Stimulated activated CD8-positive, alpha-beta memory T cell treated with anti-CD3 and anti-CD28 coated beads, Interleukin-7, amount 100 ng/mL, for 24 hours (primary cell): ENCODE measurements at places on chromosomes 6 and 20.

DNA sequence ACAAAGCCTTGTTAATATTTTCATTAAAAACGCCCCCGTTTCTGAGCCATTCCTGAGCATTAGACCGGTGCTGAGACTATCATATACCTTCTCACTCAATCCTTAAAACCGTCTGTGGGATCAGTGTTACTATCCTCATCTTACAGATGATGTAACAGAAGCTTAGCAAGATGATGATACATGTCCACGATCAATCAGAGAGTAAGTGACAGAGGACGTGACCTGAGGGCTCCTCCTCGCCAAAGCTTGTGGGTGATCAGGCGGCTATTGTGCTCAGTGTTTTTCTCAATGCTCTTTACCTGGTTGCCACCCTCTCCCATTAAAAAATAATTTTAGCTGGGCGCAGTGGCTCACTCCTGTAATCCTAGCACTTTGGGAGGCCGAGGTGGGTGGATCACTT is 113.1 kb downstream of the MTHFD1L start:
- no peak for DNase-seq

DNA sequence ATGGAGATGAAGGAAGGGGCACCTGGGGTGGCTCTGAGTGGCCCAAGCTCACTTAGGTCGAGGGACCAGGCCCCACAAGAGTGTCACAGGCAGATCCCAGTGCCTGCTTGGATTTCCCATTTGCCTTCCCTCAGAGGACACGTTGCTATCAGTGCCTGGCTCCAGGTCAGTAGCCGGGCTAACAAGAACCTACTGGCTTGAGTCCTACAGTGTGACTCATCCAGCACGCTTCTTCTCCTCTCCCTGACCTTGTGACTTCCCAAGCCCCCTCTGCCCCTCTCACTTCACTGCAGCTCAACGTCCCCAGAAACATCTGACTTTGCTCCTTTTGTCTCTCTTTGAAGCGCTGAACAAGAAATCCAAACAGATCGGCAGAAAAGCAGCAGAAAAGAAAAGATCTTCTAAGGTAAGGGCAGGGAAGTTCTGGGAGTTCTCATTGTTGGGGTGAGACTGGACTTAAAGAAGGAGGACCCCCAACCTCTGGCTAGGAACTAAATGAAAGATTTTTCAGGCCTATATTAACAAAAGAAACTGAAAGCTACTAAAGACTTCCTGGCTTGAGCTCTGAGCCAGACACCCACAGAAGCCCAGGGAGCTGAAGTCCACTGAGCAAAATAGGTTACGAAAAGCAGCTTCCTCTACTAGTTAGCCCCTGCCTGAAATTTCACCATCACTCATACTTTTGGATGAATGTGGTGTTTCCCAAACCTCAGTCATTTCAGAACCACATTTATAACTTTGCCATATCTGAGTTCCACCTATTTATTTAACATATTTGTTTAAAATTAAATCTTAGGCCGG is 21.5 kb downstream of the ASIP start:
- DNase-seq = no peak

- DNase-seq = no peak
Measured at GRCh38 chr6:33630014-33630413, 8.9 kb downstream of the ITPR3 start.

- DNase-seq = no peak
Measured at GRCh38 chr20:53355790-53356189, 237.8 kb downstream of the ZNF217 start.

GRCh38 chr6:13766201-13766634 is 48.1 kb downstream of the MCUR1 start:
- DNase-seq = no peak

- DNase-seq = no peak
Measured at GRCh38 chr6:23413327-23414050, 712.5 kb upstream of the NRSN1 start.

GRCh38 chr20:8932192-8933165 is 136.4 kb upstream of the PLCB4 start:
- DNase-seq = no peak

DNA sequence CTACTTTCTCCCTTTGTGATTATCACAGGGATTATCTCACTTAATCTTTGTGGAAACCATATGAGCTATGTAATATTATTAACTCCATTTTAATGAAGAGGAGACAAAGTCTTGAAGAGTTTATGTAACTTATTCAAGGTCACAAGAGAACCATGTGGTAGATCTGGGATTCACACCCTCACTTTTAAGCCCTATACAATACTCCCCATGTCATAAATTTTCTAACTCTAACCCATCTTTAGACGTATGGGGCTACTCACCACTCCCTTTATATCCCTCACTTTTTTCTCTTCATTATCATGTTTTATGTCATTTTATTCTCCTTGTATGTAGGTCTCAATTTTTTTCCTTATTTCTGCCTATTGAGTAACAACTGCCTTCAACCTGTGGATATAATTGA is 126.4 kb upstream of the AHI1 start:
- no peak for DNase-seq

GRCh38 chr20:19370076-19371075 is 157.9 kb downstream of the SLC24A3 start:
- no peak for DNase-seq

DNA sequence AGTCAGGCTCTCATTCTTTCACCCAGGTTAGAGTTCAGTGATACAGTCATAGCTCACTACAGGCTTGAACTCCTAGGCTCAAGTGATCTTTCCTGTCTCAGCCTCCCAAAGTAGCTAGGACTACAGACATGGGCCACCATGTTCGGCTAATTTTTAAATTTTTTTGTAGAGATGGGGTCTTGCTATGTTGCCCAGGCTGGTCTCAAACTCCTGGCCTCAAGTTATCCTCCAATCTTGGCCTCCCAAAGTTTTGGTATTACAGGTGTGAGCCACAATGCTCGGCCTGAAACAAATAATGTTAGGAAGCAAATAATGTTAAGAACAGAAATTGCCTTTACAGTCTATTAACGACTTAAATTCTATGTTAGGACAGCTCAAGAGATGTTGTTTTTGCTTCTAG is 1.8 kb upstream of the UBR2 start:
- DNase-seq = no peak

DNA sequence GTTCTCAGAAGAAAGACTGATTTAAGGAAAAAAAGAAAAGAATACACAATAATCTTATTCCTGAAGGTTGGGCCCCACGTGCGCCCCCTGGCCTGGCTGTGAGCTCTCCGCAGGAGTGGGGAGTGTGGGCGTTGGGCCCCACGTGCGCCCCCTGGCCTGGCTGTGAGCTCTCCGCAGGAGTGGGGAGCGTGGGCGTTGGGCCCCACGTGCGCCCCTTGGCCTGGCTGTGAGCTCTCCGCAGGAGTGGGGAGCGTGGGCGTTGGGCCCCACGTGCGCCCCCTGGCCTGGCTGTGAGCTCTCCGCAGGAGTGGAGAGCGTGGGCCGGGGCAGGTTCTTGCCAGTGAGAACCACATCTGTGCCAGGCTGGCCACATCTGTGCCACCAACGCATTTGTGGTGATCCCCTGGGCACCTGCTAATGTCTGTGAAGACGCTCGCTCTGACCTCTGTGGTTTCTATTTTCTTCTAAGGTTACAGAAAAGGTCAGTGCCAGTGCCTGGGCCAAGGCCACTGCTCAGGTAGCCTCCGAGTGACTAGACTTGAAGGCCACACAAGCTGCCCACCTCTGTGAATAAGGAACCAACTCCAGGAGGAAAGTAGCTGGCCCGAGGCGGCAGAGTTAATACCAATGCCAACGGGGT is 41.0 kb downstream of the WDR27 start:
- DNase-seq = no peak
